Common myeloid progenitor, CD34-positive (primary cell): ENCODE measurements at places on chromosomes 6 and 20.

GRCh38 chr6:20879526-20879925 lies 345.3 kb downstream of the CDKAL1 start:
- DNase-seq = no peak

DNA sequence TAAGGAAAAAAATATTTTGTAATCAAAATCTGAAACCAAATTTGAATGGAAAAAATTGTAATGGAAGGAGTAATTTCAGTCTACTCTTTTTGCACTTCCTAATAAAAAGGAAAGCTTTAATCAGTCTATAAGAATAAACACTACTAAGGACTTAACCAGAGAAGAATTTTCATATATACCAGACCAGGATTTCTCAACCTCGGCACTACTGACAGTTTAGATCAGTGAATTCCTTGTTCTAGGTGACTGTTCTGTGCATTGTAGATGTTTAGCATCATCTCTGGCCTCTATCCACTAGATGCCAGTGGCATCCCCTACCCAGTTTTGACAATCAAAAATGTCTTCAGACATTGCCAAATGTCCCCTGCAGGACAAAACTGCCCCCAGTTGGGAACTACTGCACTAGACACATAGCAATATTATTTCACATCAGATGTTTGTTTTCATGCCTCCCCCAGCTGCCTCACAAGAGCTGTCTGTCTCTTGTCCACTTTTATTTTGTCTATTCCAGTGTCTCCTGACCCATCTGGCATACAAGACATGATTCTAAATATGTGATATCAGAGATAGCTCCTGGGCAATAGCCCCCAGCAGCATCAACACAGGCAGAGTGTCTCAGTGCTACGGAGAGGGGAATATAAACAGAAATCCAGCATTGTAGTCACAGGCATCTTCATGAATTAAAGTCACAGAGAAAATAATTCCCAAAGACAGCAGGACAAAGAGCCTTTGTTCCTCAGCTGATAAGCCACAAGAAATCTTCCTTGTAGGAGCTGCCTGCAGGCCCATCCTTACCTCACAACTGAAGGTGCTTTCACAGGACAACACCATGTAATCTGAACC lies 27.0 kb downstream of the DNAAF9 start:
- no peak for DNase-seq

GRCh38 chr6:32439602-32440214 lies at the start of gene HLA-DRA:
Gene HLA-DRA, plus strand, starts transcription at chr6:32439887. Its CDS starts 64 bp downstream, at chr6:32439951.
- DNase-seq = peak; percentile 90

DNA sequence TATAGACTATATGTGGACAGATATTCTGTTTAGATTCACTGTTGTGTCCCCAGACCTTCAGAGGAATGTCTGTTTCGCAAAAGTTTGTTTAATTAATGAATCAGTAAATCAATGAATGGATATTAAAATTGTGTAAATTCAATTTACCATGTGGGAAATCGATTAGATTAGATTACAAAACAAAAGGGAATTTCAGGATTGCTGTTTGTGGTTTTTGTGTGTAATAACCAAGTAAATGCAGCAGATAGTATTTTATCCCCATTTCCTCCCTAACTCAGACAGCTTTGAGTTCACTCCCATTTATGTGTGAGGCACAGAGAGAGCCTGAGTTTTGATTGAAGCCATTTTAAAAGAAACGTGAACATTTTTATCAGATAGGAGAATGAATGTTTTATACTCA lies 214.8 kb downstream of the ADGB start:
- no peak for DNase-seq

DNA sequence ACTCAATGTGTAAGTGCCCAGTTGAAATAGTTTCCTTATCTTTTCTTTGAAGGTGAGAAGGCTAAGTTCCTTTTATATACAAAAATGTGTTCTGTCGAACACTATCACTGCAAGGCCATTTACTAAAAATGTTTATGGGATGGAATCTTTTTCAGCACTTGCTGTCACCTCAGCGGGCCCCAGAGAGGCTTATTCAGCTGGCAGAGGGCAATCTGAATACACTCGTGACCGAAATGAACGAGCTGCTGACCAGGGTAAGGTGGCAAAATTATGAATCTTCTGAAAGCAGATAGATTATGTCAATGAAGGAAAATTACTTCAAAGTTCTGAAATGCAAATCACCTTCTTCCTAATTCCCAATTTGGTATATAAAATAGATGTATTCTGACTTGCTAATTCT lies 340.2 kb downstream of the ARHGAP18 start:
- no peak for DNase-seq

- DNase-seq = no peak
Observed at GRCh38 chr6:137304020-137304780, 85.0 kb upstream of the IFNGR1 start.

DNA sequence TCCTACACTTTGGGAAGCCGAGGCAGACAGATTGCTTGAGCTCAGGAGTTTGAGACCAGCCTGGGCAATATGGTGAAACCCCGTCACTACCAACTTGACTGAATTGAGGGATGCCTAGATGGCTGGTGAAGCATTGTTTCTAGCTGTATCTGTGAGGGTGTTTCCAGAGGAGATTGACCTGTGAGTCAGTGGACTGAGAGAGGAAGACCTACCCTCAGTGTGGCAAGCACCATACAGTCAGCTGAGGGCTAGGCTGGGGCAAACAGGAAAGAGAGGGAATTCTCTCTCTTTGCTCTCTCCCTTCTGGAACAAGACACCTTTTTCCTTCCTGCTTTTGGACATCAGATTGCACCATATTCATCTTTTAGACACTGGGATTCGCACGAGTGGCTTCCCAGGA lies 3.7 kb upstream of the ZUP1 start:
- DNase-seq = no peak

DNA sequence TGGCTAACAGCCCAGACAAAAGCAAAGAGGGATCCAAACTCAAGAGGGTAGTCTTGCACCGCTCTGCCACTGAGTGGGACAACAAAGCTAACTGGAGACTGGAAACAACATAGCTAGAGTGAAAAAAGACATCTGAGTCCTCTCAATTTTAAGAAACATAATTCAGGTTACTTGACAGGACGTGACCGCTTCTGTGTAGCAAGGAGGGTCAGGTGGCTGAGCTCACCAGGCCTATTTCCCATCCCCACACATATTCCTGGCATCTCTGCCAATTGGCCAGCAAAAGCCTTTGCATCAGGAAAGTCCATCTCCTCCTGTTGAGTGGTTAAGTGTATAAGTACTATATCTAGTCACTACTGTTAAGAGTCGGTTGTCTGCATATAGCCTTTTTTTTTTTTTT lies 25.3 kb upstream of the TBC1D20 start:
- DNase-seq = no peak

GRCh38 chr6:44966449-44967092 lies 361.6 kb upstream of the RUNX2 start:
- peak; percentile 38 for DNase-seq

DNA sequence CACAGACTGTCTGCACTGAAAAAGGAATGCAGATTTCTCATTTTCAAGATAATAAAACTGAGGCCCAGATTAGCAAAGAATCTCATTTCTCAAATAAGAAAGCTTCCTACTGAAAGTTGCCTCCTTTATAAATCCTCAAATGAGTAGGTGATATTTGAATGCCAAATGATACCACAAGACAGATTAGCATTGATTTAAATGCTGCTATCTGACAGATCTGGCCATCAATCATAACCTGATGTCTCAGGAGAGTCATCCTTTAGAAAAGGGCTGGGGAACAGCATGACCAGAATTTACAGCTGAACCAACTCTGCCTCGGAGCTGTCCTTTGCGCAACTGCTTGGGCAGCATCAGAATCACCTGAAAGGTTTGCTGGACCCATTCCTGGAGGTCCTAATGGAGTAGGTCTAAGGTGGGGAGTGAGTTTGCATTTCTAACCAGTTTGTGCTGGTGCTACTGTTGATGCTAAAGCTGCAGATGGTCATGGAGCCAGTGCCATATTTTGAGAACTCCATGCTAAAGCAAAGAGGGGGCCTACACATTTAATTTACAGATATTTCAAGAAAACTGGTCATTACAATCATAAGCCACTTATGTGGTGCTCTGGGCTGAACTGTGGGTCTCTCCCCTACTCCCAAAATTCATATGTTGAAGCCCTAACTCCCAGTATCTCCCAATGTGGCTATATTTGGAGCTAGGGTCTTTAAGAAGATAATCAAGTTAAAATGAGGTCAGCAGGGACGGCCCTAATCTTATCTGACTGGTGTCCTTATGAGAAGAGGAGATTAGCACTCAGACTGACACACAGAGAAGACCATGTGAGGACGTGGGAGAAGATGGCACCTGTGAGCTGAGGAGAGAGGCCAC lies 295.5 kb upstream of the JARID2 start:
- no peak for DNase-seq

DNA sequence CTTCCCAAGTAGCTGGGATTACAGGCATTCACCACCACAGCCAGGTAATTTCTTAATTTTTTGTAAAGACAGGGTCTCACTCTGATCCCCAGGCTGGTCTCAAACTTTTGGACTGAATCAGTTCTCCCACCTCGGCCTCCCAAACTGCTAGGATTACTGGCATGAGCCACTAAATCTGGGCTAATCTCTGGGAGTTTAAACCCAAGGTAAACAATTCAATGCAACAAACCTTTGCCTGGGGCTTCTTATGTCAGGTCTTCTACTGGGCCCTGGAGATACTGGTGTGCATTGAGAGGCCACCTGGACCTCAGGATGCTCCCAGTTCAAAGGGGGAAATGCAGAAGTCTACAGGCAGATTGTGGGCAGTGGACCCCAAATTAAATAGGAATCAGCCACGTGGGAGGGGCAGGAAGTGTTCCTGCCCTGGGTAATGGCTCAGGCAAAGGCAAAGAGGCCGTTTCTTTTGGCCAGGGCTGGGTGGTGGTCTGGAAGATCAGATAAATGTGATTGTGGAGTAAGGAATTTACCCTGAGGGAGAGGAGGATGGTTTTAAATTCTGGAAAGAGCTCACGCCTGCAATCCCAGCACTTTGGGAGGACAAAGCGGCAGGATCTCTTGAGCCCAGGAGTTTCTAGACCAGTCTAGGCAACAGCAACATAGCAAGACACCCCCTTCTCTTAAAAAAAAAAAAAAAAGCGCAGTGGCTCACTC lies 1.3 kb upstream of the MYBL2 start:
- no peak for DNase-seq

GRCh38 chr6:7282097-7282906 lies 30.7 kb downstream of the SSR1 start:
- no peak for DNase-seq

- no peak for DNase-seq
Observed at GRCh38 chr6:43128926-43129325, 42.1 kb upstream of the SRF start.

- no peak for DNase-seq
Observed at GRCh38 chr6:27053738-27054137, 193.8 kb upstream of the PRSS16 start.

DNA sequence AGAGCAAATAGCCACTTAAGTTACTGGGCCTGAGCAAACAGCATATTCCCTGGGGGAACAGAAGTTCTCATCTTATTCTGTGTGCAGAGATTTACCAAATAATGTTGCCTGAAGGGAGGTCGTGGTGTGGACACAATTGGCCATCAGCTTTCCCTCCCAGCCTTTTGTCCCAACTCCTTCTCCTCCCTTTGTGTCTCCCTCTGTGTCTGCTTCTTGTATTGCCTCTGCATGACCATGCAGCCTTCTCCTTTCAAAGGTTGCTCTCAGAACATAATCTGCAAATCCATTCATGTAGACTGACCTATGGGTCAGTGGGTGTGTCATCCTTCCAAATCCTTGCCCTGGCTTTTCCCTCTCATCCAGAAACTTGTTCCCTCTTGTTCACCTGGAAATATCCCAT lies 150.3 kb upstream of the INSM1 start:
- no peak for DNase-seq

GRCh38 chr6:37551867-37552266 lies 52.2 kb upstream of the CCDC167 start:
- no peak for DNase-seq

- DNase-seq = peak; percentile 60
Observed at GRCh38 chr6:127516662-127517273, 2.4 kb downstream of the MTCL3 start.
